Cerebellar nuclear complex (tissue), 1 donor: ENCODE measurements at places on chromosomes 11 and 22.

DNA sequence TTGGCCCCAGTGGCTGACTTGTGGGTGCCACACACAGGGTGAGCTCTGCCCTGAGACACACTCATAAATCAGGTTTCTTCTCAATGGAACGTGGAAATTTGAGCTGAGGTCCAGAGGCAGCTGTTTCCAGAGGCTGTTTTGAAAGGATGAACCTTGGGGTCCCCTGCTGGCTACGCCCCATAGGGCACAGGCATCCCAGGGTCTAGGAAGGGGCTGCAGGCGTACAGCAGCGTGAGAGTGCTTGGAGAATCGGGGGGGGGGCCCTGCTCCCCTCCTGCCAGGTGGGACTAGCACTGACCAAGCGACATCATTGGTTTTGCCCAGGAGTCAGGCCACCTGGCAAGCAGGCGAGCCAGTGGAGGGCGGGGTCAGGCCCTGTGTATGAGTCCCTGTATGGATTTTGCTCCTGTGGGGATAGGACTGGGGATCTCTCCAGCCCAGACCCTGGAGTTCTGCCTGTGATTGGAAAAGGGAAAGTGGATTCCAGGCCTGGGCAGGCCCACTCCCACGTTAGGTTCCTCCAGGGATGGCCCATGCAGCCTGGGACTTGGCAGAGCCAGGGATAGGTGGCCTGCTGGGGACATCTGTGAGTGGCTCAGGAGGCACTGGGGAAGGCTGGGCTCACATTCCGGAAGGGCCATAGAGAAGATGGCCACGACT, 61.0 kb downstream of the FBXO7 start:
- no peak for DNase-seq

- DNase-seq, result no peak
These were observed 19.8 kb downstream of the PTDSS2 start for GRCh38 chr11:469684-470560.

GRCh38 chr11:121618516-121618915, 165.7 kb upstream of the SORL1-AS1 start:
- DNase-seq, result no peak

GRCh38 chr11:36007127-36007655, 63.3 kb downstream of the LDLRAD3 start:
- DNase-seq, result no peak

DNA sequence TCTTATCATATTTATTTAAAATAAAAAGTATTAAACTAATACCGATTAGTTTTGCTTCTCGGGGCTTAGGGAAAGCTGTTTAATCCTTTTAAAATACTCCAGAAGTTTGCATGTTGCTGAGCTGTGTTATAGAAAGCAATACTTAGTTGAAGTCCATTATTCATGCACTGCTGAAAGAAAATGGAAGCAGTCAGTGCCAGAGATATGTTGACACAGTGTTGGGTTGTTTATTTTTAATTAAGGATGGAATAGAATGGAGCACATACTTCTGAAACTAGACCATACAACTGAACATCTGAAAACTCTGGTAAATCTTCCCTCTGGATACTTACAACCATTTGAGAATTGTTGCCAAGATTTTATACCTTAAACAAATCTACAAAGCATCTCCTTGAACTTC, 282.7 kb upstream of the CCDC179 start:
- no peak for DNase-seq

- no peak for DNase-seq
These were observed 24.9 kb upstream of the WNT11 start for GRCh38 chr11:76231121-76231738.

DNA sequence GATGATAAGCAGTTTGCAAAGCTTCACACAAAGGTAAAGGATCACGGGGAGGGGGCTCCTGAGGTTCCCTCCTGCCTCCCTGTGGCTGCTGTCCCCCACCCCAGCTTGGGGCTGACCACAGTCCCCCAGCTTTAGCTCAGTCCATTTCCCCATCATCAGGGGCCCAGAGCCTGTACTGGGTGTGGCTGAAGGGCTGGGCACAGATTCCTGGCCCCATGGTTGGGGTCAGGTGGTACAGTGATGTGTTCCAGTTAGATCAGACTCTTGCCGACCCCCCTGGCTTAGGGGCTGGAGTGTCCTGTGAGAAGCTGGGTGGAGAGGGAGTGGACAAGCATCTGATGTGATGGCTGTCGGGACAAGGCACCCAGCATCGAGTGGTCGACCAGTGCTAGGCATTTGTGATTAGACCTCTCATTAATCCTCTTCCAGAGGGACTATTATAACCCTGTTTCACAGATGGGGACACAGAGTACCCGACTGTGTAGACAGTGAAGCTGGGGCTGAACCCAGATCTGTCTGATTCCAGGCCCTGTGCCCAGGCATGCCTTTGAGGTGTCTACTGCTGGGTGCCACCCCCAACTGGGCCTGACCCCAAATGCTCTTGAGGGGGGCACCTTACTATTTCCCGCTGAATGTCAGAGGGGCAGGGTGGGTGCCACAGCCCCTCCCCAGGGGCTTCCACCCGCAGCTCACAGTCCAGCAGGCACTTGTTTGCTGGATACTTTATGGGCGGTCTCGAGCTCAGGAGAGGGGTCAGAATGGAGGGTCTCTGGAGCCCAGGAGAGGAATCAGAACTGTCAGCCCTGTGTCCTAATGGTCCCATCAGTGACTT, 4.3 kb downstream of the SHANK3 start:
- no peak for DNase-seq

- no peak for DNase-seq
These were observed 221.3 kb downstream of the CTTN start for GRCh38 chr11:70619591-70619990.

- no peak for DNase-seq
These were observed 86.0 kb downstream of the USP35 start for GRCh38 chr11:78274739-78275138.

DNA sequence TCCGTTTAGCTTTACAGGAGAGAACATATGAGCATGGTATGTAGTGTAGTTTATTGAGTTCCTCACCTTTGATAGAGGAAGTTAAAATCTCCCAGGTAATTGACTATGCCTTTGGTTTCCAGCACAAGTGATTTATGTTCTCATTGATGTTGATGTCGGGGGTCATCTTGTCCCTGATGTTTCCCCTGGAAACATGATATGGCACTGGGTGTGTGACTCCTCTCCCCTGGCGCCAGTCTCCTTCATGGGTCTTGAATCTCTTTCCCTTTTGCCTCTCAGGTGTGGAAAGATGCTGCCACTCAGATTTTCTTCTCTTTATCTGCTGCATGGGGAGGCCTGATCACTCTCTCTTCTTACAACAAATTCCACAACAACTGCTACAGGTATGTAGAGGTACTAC, 28.3 kb downstream of the SLC6A5 start:
- no peak for DNase-seq

GRCh38 chr11:72719551-72719950, 32.7 kb downstream of the ARAP1 start:
- no peak for DNase-seq

DNA sequence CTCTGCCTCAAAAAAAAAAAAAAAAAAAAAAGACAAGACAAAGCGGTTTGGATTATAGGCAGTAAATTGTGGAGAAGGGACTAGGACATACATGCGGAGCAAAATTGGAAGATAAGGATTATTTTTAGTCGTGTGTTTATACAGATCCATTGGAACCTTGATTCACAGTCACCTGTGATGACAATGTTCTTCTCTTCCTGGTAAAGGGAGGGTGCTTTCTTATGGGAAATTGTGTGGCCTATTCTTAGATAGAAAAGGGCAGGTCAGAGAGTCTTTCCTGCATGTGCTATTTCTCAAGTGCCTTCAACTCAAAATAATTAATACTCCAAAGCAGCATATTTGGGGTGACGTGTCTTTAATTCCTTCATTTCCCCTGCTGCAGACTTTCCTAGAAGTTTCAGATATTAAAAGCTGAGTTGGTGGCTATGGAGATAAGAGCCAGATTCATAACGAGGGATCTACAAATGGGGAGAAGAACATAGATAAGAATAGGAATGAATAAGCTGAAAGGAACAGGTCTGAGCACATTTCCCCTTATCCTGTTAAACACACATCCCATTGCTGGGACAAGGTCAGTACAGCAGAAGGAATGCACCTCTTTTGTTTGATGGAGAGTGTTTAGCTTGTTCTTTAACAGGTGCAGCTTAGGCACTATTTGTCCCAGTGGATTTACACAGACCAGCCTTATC, 22.5 kb downstream of the GSTT2B start:
- no peak for DNase-seq

DNA sequence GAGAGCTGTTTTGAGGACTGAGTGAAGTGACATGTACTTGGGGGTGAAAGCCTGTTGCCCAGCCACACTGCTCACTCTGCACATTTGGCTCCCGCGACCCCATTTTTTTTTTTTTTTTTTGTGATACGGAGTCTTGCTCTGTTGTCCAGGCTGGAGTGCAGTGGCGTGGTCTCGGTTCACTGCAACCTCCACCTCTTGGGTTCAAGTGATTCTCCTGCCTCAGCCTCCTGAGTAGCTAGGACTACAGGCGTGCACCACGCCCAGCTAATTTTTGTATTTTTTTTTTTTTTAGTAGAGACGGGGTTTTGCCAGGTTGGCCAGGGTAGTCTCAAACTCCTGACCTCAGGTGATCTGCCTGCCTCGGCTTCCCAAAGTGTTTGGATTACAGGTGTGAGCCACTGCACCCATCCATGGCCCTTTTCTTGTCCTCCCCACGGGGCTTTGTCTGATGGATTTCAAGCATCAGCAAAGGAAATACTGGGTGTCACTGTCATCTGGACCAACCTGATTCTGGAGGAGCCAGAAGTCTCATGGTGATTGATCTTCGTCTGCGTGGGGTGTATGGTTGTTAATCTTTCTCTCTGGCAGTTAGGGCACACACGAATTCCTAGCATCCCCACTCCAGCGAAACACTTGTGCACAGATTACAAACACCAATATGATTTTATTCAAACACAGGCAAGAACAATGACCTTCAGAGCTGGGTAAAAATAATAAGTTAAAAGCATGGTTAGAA, 3.4 kb upstream of the UCP3 start:
- DNase-seq, result no peak

DNA sequence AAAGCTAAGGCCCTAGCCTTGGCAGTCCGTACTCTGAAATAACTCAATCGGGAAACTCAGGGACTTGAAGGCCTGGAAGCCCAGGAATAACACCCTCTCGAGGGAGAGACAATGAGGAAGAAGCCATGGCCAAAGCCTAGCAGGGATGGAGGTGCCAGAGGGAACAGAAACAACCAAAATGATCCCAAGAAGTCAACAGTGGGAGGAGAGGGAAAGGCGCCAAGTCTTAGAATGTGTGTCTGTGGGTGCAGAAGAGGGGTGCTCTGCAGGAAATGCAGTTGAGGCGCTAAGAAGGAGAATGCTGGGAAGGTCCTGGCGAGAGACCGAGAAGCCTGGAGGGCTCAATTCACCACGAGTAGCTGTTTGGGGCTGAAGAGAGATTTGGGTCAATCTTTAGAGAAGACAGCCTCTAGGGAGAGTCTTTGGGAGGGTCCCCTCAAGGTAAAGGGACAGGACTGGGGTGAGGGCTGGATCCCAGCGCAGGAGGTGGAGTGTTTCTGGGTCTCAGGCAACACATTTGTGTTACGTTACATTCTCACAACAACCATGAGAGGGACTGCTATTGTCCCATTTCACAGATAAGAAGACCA, 760 bp upstream of the MAPK8IP1 start:
- no peak for DNase-seq

GRCh38 chr11:86176165-86176884, 68.2 kb upstream of the EED start:
- no peak for DNase-seq

DNA sequence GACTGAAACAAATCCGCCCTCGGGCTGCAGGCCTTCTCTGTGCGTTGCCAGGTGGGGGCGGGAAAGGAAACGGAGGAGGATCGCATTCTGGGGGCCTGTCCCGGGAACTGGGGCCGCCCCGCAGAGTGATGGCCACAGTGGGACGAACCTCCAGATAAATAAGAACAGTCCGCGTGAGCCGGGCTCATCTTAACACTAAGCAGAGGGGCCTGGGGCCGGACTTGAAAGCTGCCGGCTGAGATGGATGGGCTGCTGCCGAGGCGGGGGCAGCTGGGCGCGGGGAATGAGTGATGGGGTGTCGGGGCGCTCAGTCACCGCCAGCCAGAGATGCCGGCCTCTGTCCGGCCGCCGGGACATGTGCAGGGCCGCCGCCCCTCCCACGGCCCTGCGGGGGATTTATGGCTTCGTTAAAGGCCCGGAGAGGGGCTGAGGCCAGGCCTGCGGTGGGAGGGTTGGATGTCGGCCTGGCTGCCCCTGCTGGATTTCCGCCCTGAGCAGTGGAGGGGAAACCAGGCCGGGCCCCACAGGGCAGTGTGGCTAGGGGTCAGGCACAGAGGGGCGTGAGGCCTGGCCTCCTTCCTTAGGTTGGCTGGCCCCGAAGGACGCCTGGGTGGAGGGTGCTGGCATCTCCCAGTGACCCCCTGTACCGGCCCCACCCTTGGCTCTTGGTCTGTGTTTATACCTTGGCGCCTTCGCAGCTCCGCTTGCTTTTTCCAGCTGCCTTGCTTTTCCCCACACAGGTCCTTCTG, 45.3 kb upstream of the CD82 start:
- no peak for DNase-seq

DNA sequence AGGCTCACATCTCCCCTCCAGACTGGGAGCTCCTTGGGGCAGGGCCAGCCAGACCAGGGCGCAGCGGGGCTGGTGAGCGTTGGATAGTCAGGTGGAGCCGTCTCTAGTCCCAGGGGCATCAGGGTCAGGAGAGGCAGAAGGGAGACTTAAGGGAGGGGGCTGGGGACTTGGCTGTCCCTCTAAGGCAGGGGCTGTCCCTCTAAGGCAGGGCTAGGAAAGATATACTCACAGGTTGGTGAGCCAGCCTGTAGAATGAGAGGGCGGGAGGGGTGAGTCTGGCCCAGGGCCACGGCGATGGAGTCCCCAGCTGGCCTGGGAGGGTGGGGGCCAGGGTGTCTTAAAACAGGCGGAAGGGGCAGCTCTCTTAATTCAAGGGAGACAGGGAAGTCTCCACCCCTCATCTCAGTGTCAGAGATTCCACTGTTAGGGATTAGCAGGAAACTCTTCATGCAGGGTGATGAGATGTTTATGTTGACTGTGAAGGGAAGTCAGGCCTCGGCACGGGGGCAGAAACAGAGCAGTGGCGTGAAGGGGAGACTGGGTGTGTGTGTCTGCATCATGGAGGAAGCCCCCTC, 11.3 kb downstream of the P2RY2 start:
- no peak for DNase-seq

DNA sequence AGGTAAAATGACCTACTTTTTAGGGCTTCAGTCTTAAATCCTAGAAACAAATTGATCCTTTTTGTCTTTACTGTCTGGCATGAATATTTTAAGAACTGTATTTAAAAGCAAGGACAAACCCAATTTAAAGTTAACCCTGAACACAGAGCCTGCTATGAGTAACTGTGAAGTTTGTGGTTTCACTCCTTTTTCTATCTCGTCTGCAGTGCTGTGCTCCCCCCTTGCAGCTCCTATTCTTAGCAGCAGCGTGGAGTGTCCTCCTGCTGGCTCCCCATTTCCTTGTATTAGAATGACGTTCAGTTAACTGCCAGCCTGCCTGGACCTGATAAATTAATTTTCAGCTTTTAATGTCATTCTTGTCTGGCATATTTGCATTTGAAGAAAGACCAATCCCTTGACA, 40.0 kb upstream of the LRRC4C start:
- no peak for DNase-seq
